Omental fat pad (tissue), 4 donors: ENCODE measurements at places on chromosomes 6 and 20. TPM values are rescaled to one million over a fixed set of nuclear protein-coding genes. Genes with fewer than 3 reads are reported as not detected.

DNA sequence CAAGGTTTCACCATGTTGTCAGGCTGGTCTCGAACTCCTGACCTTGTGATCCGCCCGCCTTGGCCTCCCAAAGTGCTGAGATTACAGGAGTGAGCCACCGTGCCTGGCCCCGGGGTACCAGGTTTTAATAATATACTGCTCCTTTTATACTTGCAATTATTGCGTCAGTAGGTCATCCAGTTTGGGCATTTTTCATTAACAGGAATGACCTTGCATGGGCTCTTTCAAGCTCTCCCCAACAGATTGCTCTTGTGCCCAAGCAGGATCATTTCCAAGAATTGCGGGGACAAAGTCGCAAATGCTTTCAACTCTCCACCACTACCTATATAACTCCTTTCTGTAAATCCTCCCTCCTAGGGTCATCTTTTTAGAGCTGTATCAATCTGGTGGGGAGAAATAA lies 23.8 kb downstream of the STK38 start:
- no peak for DNase-seq

GRCh38 chr6:156538875-156539660 lies 238.1 kb upstream of the ARID1B start:
- no peak for DNase-seq

NSFL1C gene
- total RNA-seq: 61.6 TPM

NKAPL gene
- 1.3 TPM for total RNA-seq

DNA sequence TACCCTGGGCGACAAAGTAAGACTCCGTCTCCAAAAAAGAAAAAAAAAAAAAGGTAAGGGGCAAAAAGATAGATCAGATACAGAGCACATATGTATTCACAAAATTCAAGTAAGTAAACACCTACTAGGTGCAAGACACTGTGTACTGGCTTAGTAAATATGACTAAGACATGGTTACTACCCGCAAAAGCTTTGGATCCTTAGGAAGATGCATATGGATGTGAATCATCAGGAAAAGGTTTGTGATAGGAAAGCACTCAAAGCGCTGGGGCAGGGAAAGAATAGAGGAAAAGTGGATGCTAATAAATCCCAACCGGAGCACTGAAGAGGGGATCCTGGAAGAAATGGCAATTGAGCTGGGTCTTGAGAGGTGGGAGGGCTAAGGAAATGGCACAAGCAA lies 118.8 kb upstream of the FAM184A start:
- no peak for DNase-seq
